ENCODE measurements at places on chromosomes 13 and 19.

GRCh38 chr19:51006406-51006805 lies 5.0 kb upstream of the KLK8 start:
- no peak overlapping the region for H3K4me3 ChIP-seq
- no peak for DNase-seq
- no peaks in the 10 kb centered on the region for H3K36me3 ChIP-seq

DNA sequence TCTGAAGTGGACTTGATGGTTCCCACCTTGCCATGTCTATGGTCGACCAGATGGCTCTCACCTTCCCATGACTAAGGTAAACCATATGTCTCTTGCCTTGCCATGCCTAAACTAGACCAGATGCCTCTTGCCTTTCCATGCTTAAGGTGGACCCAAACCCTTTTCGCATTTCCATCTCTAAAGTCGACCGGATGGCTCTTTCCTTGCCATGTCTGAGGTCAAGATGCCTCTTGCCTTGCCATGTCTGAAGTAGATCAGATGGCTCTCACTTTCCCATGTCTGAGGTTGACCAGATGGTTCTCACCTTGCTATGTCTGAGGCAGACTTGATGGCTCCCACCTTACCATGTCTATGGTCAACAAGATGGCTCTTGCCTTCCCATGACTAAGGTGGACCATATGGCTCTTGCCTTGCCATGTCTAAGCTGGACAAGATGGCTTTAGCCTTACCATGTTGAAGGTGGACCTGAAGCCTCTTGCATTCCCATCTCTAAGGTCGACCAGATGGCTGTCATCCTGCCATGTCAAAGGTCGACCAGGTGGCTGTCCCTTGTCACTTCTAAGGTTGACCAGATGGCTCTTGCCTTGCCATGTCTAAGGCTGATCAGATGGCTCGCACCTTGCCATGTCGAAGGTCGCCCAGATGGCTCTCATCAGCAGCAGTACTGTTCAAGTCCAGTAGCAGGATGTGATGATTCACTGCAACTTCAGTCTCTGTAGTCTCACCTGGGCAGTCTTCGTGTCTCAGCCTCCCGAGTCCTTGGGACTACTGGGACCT lies 1439.4 kb downstream of the UQCRFS1 start:
- peaks cover 53% of the 10 kb centered on the region for H3K36me3 ChIP-seq
- no peak overlapping the region for H3K4me3 ChIP-seq
- no peaks in the 10 kb centered on the region for H3K4me1 ChIP-seq
- no peaks in the 10 kb centered on the region for H3K27me3 ChIP-seq

DNA sequence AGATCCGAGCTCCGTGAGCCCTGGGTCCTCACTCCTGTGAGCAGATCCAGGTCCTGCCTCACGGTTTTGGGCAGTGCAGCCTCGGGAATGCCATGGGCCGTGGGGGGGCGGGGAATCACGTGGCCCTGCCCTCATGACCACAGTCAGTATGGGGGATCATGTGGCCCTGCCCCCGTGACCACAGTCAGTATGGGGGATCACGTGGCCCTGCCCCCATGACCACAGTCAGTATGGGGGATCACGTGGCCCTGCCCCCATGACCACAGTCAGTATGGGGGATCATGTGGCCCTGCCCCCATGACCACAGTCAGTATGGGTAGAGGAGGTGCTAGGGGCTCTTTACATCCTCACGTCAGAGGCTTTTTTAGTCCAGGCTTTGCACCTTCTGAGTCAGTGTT lies 64.3 kb upstream of the F7 start:
- no peaks in the 10 kb centered on the region for H3K27me3 ChIP-seq
- no peak for DNase-seq
- no peaks in the 10 kb centered on the region for H3K4me1 ChIP-seq
- H3K36me3 ChIP-seq: no peaks in the 10 kb centered on the region
- H3K27ac ChIP-seq: no peak overlapping the region

DNA sequence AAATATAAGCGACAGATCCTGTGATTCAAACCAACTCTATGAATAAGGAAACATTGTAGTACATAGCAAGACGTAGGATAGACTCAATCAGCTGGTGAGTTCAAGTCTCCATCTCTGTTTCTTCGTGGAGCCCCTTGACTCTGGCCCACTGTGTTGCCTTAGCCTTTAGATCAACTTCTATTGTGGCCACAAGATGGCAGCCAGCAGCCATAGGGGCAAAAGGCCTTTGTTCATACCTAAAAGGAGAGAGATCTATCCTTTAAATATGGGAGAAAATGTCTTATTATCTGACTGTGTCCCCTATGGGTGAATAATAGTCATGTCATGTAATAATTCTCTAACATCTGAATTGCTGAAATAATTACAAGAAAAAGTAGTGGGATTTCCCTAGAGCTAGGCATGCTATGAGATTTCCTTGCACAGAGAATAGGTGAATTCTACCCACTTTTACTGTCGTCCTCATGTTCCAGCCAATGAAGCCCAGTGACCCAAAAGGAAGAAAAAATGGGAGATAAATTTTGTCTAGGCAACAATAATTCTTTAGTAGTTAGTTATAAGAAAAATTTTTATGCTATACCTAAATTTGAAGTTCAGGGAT lies 129.4 kb downstream of the PCDH20 start:
- no peak for DNase-seq
- H3K27me3 ChIP-seq: no peaks in the 10 kb centered on the region
- no peaks in the 10 kb centered on the region for H3K36me3 ChIP-seq
- no peak overlapping the region for H3K27ac ChIP-seq

- no peak overlapping the region for H3K4me3 ChIP-seq
- no peaks in the 10 kb centered on the region for H3K4me1 ChIP-seq
- H3K27me3 ChIP-seq: no peaks in the 10 kb centered on the region
- H3K36me3 ChIP-seq: no peaks in the 10 kb centered on the region
- DNase-seq: no peak
- H3K27ac ChIP-seq: no peak overlapping the region
Observed at GRCh38 chr13:85241060-85241459, 558.2 kb downstream of the SLITRK6 start.

GRCh38 chr13:41053384-41053826 lies 7.9 kb upstream of the WBP4 start:
- peak overlapping the region; percentile 92 for H3K27ac ChIP-seq
- H3K4me3 ChIP-seq: peak overlapping the region; percentile 70
- H3K36me3 ChIP-seq: peaks cover 7% of the 10 kb centered on the region
- H3K27me3 ChIP-seq: no peaks in the 10 kb centered on the region

- H3K4me3 ChIP-seq: no peak overlapping the region
- H3K27me3 ChIP-seq: peaks cover 10% of the 10 kb centered on the region
- no peak overlapping the region for H3K27ac ChIP-seq
- H3K4me1 ChIP-seq: no peaks in the 10 kb centered on the region
Observed at GRCh38 chr13:111090169-111090568, 24.9 kb upstream of the ARHGEF7 start.

DNA sequence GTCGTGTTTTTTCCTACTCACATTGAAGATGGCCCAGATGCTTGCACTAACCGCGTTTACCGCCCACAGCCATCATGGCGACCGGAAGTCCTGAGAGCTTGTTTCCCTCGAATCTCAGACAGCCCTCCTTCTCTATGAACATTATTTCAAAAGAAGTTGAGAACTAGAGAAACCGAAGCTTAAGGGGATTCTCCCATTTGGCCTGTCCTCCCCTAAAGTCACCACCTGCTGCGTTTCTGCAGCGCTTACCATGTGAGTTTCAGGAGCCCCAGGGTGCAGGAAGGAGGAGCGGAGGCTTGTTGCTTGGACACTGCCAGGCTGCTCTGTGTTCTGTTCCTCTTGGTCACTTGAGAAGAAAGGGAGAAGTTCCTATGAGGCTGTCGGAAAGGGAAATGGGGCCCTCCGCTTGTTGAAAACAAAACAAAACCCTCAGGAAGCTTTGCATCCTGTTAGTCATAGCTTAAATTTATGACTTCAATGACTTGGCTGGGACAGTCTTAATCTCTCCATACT lies 6.2 kb downstream of the CARD8 start:
- no peaks in the 10 kb centered on the region for H3K27me3 ChIP-seq
- DNase-seq: peak; percentile 33

DNA sequence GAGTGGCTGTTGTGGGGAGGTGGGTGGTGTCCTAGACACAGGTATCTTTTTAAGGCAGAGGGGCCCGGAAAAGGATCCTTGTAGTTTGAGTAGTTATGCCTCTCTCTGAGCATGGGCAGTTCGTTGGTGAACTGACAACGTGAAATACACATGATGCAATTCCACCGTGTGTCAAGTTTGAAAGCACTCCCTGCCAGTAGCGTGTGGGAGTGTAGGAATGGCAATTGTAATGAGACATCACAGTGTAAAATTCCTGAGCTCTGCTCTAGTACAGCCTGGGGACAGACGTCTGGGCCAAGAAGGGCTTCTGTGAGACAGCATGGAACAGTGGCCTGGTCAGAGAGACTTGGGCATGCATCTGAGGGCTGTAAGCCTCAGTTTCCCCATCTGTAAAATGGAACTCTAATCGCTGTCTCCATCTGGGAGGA lies 10.4 kb upstream of the ASF1B start:
- no peaks in the 10 kb centered on the region for H3K27me3 ChIP-seq
- no peak overlapping the region for H3K27ac ChIP-seq
- DNase-seq: no peak
- H3K36me3 ChIP-seq: no peaks in the 10 kb centered on the region
- H3K4me3 ChIP-seq: no peak overlapping the region
- peaks cover 19% of the 10 kb centered on the region for H3K4me1 ChIP-seq

DNA sequence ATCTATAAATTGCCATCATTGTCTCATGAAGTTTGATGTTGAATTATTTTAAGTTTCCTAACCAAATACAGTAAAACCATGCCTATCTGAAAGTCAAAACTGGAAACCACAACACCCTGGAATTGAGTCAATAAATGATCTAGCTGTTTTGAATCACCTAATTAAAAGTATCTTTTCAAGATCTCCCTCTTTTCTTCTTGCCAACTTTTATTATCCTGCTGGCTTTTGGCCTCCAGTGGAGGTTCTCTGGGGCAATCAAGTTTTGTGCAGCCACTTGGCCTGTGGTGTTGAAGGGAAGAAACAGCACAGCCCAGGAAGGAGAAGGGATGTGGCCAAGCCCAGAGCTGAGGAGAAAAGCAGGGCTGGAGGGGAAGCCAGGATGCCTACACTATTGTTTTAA lies 255.4 kb downstream of the COG6 start:
- peaks cover 6% of the 10 kb centered on the region for H3K27me3 ChIP-seq
- H3K27ac ChIP-seq: no peak overlapping the region
- no peak overlapping the region for H3K4me3 ChIP-seq
- peaks cover 5% of the 10 kb centered on the region for H3K4me1 ChIP-seq
- no peaks in the 10 kb centered on the region for H3K36me3 ChIP-seq

DNA sequence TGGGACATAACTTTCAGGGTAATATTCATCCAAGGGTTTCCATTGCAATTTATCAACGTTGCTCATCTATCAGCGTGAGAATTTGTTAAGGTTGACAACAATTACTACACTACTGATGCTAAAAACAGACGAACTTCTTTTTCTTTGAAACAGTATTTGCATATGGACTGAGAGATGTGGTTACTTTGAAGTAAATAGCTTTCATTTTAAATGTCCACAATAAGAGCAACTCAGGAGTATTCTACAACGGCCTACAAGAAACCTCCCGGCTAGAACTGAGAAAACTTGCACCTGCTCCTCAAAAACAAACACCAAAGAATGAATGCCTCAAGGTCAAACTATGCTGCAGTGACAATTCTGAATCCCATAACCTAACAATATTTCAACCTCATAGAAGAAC lies 238.4 kb downstream of the IRS2 start:
- H3K4me1 ChIP-seq: no peaks in the 10 kb centered on the region
- H3K4me3 ChIP-seq: no peak overlapping the region
- H3K27me3 ChIP-seq: peaks cover 2% of the 10 kb centered on the region
- no peak overlapping the region for H3K27ac ChIP-seq

DNA sequence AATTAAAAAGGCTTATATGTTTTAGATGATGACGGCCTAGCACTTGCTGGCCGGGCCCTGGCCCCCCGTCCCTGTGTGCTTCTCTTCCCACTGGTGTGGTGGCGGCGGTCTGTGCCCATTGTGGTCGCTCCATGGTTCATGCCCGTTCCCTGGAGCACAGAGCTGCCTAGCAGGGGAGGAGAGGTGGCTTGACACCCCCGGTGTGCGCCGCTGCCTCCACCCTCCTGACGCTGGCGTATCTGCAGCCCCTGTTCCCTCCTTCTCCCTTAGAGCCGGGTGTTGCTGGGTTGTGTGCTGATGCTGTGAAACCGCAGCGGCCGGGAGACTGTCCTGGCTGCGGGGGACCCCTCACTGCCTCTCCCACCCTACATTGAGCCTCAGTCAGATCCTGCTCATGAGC lies 29.1 kb downstream of the DOT1L start:
- no peak overlapping the region for H3K4me3 ChIP-seq
- no peak overlapping the region for H3K27ac ChIP-seq
- H3K27me3 ChIP-seq: no peaks in the 10 kb centered on the region
- peaks cover 5% of the 10 kb centered on the region for H3K4me1 ChIP-seq
- no peak for DNase-seq

DNA sequence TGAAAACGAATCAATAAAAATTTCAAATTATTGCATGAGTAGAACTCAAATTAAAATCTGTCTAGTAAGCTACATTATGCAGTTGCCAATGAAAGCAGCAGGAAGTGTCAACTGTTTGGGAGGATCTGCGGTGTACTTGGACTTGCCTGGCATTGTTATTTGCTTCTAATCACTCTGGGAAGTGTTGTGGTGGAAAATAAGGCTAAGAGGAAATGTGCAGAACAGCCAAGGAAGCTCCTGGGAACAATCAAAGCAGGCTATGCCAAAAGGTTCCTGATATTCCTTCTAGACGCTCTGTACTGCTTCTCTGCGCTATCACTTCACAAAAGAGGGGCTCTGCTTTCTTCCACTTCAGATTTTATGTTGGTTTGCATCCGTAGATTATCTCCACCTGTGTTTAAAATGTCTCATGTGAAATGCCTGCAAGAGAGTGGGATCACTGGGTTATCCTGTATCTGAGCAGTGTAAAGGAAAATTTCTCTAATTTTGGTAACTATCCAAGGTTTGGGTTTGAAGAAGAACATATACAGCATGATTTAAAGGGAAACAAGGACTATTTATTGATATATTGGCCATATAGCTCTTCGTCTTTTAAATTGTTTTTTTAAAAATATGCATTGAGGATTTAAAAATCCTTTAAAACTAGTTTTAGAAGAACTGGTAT lies 182.7 kb upstream of the CSNK1A1L start:
- no peaks in the 10 kb centered on the region for H3K36me3 ChIP-seq
- H3K4me1 ChIP-seq: no peaks in the 10 kb centered on the region
- no peak for DNase-seq
- H3K4me3 ChIP-seq: no peak overlapping the region

DNA sequence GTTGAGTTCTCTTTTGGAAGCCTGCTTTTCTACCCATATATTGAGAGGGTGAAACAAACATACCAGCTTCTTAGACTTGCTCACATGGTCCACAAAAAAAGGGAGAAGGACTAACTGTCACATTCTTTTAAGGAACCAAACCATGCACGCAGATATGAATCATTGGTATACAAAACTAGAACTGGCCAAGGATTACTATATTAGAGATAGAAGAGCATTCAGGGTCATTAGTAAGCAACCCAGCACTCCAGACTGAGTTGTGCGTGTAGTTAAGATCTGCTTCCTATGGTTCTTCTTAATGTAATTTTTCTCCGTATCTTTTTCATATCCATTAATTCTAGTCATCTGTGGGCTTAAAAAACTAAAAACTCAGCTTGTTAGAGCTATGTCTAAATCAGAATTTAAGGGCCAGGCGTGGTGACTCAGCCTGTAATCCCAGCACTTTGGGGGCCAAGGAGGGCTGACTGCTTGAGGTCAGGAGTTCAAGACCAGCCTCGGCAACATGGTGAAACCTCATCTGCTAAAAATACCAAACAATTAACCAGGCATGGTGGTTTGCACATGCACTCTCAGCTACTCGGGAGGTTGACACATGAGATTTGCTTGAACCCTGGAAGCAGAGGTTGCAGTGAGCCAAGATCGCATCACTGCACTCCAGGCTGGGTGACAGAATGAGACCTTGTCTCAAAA lies 19.6 kb downstream of the ALG5 start:
- peaks cover 11% of the 10 kb centered on the region for H3K36me3 ChIP-seq
- no peaks in the 10 kb centered on the region for H3K4me1 ChIP-seq
- DNase-seq: no peak
- peak overlapping the region; percentile 75 for H3K27ac ChIP-seq
- no peak overlapping the region for H3K4me3 ChIP-seq
- no peaks in the 10 kb centered on the region for H3K27me3 ChIP-seq
